ENCODE measurements at places on chromosomes 11 and 22.

GRCh38 chr22:44317123-44317444 lies 4.3 kb upstream of the SHISAL1 start:
- DNase-seq = no peak

GRCh38 chr22:21714786-21715185 lies 20.8 kb downstream of the YPEL1 start:
- no peak for DNase-seq

DNA sequence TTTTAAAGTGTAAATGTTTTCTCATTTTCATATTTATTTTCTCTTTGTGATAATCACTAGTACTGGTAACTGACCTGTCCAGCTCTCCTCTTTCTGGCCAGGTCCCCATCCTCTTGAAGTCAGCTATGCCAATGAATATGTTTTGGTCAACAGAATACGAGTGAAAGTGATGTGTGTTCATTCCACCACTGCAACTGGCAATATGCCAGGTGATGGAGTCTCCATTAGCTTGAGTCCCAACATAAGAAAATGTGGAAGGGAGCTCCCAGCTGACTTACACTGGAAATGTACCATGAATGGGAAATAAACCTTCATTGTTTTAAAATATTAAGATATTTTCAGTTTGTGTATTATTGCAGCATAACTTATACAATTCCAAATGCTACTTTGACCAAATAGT lies 75.8 kb downstream of the CCDC34 start:
- DNase-seq = no peak

DNA sequence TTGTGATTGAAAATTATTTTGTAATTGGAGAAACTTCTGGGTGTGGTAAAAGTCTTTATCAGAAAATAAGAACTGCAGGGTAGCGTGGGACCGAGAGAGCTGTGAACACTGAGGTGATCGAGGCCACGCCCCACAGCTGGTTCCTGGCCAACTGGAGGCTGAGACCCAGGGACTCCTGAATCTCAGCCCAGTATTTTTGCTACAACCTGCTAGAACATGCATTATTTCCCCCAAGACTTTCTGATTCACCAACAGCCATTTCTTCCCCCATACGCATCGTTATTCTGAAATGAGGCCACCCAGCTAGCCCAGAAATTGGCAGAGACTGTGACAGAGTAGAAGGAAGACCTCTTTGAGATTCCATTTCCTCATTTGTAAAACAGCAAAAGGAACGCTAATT lies 3.4 kb upstream of the FGF19 start:
- no peak for DNase-seq

- DNase-seq = no peak
Measured at GRCh38 chr11:109326781-109327180, 95.2 kb upstream of the C11orf87 start.

GRCh38 chr11:28547321-28547741 lies 439.1 kb downstream of the METTL15 start:
- DNase-seq = no peak

DNA sequence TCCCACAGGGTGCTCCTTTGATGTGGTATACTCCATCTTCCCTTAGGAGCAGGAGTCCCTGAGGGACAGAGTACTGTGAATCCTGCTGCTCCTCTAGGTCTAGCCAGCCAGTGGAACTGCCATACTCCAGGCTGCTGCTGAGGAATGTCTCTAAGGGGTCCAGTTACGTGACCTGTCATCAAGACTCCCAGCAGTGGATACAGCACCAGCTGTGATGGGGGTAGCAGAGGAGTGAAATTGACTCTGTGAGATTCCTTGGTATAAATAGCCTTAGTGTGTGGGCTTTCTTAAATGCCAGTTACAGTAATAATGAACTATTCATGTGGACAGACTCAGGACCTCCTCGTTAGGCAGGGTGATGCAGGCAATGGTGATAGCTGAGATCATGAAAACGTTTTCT lies 140.4 kb upstream of the LUZP2 start:
- no peak for DNase-seq

DNA sequence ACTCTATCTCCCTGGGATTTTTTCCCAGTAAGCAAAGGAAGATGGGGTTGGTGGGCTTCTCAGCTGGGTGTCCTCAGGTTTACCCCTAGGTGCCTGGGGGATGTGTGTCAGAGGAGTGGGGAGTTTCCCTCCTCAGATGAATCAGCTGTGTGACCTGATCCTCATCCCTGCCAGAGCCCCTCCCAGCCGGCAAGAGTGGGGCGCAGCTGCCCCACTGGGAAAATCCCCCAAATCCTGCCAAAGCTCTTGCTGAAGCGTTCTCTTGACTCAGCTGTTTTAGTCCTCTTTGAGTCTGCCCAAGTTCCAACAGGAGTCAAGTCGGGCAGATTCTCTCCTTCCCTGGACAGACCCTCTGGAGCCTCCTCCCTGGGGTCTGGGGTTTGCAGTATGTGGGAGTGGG lies 6.0 kb downstream of the C11orf68 start:
- DNase-seq = no peak

DNA sequence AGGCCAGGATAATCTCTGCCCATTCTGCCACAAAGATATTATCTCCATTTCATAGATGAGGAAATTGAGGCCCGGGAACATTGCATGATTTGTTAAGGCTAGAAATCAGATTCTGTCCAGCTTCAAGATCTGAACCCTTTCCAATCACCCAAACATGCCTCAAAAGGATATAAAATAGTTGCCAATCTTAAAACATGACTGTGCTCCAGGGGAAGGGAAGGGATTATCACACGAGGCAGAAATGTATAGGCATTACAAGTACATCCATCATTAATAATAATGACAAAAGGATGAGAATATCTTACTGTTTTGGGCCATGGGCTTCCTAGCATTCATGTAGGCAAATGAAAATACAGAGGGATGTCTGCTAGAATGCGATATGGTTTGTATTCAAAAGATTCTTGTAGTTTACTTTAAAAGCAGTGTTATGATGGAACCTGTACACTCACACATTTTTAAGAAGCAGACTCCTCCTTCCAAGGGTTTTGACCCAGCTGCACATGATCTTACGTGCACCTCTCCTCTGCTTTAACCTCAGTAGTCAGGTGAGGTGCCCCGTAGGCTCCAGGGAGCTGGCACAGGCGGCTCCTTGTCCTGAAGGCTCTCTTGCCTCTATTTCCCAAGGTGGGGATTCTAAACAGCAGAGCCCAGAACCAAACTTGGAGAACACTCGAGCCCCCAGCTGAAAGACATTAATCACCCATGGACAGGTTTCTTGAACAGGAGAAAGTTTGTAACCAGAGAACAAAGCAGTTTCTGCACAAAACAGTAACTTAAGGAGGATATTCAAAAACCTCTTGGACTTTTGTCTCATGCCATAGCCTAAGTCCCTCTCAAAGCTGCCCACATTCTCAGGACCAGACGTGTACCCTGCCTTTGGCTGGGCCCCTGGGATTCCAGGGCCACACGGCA lies 36.0 kb downstream of the PARVA start:
- DNase-seq = no peak

DNA sequence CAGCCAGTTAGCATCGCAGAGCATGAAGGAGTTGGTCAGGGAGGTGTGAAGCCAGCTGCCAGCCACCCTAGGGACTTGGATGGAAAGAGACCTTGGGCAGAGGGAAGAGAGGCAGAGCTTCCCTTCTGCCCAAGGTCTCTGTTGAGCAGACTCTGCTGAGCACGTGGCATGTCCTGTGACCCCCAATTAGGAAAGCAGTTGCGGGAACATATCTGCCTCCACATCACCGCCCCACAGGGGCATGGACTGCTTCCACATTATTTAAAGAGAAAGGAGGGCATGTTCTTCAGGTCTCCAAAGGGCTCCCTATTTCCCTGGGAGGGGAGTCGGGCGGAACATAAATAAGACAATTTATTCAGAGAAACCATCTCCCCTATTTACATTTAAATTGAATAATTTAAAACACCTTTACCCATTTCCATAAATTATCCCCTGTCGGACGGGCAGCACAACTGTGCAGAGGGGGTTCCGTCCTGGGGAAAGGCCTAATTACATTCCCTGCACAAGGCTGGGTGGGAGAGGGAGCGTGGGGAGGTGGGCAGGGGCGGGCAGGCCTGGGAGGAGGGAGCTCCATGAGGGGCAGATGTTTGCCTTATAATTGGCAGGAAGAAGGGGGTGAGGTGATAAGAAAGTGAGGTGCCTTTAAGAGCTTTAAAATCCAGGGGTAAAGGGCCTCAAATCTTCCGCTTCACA lies 88.8 kb upstream of the THY1 start:
- DNase-seq = no peak

- DNase-seq = no peak
Measured at GRCh38 chr22:22999523-22999922, 70.8 kb upstream of the GNAZ start.

All from stimulated activated CD8-positive, alpha-beta memory T cell treated with anti-CD3 and anti-CD28 coated beads, Interleukin-4, amount 100 ng/mL, for 1 hour (primary cell).